ENCODE measurements at places on chromosomes 13 and 19.

GRCh38 chr13:76830805-76831204, 55.4 kb downstream of the KCTD12 start:
- DNase-seq = no peak

GRCh38 chr19:44644402-44645016, 799 bp downstream of the PVR start:
- DNase-seq = peak; percentile 49

DNA sequence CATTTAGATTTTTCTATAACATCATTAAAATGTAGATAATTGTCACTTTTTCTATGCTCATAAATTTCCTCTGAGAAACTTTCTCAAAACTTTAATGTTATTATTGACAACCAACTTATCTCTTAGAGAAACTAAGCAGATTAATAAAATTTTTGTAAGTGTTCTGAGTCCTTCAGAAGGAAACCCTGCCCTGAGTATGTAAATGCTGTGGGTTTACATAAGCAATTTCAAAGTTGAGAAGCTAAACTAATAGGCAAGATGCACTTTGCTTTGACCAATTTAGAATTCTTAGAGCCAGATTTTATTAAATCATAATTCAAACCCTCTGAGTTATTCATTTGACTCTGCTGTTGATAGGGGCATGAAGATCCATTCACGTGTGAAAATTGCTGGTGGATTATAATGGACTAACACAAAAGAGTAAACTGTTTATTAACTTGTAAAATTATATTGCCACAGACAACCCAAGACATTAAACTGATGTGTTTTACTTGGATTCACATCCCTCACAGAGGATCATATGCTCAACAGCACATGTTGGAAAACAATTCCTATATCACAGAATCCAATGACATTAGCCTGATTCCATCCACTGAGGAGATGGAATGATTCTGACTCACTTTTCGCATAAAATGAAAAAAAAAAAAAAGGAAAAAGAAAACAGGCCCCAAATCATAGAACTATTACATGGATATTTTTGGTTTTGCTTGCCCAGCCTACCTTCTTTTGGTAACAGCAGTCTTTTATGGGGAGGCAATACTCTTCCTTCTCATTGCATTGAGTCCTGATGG, 453.7 kb upstream of the HTR2A start:
- no peak for DNase-seq

DNA sequence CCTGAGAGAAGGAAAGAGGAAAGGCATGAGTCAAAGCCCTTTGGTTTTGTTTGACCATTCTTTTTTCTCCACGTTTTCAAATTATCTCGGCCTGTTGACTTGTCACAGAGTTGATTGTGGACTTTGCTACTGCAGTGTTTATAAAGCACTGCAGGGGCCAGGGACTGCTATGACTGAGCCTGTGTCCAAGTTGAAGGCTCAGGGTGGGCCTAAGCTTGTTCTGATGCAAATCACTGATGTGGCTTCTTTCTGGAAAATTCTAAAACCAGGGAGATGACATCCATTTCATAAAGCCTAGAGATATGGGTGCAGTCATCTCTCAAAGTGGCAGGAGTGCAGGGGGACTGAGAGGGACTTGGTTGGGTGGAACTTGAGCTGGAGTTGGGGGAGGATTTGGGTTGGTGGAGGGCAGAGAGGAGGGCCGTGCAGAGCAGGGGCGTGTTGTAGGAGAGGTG, 1.2 kb upstream of the CXCL17 start:
- DNase-seq = no peak

DNA sequence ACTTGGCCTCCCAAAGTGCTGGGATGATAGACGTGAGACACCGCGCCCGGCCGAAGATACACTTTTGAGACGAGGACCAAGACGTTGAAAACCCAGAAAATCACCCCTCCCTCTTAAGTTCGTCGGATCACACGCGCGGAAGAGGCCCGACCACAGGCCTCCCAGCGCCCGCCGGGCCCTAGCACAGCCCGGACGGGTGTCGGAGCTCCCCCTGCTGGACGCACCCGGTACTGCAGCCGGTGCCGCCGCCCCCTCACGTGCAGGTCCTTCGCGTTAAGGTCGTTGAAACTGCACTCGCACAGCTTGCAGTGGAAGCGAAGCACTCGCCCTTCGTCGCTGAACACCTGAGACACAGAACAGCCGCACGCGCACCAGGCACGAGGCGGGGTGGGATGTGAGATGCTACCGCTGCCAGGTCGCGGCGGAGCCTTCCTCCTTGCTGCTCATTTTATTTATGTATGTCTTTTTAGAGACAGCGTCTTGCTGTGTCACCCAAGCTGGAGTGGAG, 35.7 kb upstream of the MATK start:
- DNase-seq = peak; percentile 64

Data from right hindlimb (tissue), 1 donor.